Stimulated activated CD4-positive, alpha-beta T cell treated with anti-CD3 and anti-CD28 coated beads, Interleukin-12 subunit alpha, Interleukin-12 subunit beta, amount 100 ng/mL, for 48 hours (primary cell): ENCODE measurements at places on chromosomes 5 and 9.

GRCh38 chr5:142390334-142390733 is 65.5 kb upstream of the SPRY4 start:
- no peak for DNase-seq

DNA sequence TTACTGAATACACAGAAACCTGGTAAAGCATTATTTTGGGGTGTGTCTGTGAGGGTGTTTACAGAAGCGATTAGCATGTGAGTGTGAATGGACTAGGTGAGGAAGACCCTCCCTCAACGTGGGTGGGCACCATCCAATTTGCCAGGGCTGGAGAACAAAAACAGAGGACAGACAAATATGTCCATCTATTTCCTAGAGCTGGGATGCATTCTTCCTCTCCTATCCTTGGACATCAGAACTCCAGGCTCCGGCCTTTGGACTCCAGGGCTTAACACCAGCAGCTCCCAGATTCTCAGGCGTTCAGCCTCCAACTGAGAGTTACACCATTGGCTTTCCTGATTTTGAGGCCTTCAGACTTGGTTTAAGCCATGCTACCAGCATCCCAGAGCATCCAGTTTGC is 65.8 kb upstream of the CHD1 start:
- DNase-seq: no peak

DNA sequence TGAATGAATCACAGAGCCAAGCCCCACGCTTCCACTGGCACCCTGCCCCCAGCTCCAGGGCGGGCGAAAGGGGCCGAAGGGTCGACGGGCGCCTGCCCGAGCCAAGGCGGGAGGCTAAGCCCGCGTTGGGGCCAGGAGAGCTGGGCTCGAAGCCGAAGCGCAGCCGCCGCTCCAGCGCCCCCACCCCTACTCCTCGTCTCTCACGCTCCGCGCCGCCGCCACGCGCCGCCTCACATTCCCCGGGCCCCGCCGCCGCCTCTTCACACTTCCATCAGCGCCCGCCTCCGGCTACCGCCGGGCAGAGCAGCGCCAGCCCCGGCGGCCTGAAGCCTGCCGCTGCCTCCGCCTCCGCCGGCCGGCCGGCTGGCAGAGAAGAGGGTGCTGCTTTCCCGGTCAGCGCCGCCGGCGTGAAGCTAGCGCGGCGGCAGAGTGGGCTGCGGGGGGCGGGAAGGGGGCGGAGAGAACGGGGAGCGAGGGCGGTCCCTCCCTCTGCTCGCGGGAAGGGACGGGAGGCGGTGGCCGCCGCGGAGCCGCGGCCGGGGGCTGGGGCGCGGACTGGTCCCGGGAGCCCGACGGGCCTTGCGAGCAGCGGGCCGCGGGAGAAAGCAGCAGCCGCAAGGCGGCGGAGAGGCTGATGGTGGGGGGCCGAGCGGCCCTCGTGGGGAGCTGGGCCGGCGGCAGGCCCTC is at the start of gene HOMER1:
TSS of gene HOMER1 (minus strand) at position 431 of the 687 bp plus-strand sequence. CDS start 1,360 bp downstream, outside the sequence.
- DNase-seq: peak; percentile 54

- peak; percentile 56 for DNase-seq
Measured at GRCh38 chr9:104743376-104743985, 4.0 kb upstream of the NIPSNAP3A start.

DNA sequence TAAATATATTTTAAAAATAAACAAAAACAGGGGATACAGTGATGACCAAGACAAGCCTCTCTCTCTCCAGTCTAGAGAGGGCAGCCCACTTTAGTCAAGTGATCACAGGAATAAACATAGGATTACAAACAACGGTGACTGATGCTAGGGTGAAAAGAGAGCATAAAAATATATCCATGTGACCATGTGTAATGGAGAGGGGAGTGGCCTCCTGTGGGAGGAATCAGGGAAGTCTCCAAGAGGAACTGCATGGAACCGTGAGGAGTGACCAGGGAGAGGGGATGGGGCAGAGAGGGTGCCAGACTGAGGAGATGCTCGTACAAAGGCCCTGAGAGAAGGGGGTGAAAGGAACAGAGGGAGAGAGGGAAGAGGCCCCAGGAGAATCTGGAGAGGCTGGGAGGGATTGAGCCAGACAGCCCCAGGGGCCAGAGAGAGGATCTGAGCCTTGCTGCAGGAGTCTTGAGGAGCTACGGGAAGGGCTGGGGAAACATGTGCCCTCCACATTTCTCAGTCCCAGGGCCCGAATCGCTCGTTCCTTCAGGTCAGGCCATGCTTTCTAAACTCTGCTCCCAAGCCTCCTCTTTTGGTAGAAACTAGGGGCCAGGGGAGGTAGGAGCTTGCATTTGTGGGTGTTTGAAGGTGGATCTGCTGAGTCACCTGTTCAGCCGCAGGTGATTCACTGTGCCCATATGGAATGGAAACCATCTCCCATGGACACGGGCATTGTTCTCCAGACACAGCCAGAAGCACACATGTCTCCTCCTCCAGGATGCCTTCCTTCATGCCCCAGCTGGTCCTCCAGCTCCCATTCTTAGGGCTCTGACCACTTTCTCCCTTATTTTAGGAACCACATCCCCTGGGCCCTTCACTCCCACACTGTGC is 63.8 kb downstream of the PAX5 start:
- no peak for DNase-seq

DNA sequence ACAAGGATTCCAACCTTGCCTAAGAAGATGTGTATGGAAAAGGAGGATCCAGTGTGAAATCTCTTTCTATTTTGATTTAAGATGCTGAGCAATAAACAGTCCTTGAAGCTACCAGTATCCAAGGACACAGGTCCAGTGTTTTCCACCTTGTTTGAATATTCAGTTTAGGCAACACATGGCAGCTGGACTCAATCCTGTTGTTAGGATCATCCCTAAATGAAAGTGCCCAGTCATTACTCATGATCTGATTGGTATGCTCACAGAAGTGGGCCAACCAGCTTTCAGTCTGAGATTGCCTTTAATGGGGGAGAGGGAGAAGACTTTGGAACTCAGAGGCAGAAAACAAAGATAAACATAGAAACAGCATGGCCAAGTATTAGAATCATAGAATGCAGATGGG is 355.7 kb upstream of the ADAMTSL1 start:
- DNase-seq: no peak

DNA sequence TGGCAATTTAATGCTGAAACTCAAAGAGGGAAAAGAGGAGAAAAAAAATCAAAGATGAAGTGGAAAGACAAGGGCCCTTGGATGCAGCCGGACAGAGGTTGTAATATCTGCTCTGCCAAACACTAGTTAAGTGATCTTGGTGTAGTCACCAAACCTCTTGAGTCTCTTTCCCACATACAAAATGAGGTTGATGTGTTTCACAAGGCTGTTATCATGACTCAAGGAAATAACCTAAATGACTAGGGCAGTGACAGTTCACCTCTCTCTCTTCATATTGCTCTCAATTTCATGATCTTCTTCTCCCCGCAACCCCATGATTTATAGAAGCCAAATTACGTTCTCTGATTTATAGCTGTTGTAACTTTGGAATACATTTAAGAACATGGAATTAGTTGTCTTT is 44.9 kb downstream of the PIK3R1 start:
- no peak for DNase-seq

GRCh38 chr9:78856781-78857180 is 559.9 kb downstream of the PSAT1 start:
- no peak for DNase-seq

DNA sequence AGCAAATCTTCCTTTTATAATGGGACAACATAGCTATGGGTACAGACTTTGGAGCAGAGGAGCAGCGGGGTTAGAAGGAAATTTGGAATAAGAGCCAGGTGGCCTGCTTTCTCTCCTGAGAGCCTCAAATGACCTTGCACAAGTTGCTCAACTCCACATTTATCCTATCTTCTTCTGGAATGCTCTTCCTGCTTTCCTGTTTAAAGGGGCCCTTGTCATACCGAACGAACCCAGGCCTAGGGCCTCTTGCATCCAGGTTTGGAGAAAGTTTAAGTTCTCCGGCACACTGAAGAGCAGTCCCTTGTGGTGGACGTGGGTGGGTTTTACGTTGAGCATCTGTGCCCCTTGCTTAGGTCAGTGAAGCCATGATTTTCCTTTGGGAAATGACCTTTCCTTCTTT is 197.9 kb upstream of the NR3C1 start:
- DNase-seq: no peak

- no peak for DNase-seq
Measured at GRCh38 chr9:114078021-114078780, at the start of gene AMBP. TSS of gene AMBP (minus strand) at chr9:114078300. CDS start at chr9:114078209, 91 bp downstream.

DNA sequence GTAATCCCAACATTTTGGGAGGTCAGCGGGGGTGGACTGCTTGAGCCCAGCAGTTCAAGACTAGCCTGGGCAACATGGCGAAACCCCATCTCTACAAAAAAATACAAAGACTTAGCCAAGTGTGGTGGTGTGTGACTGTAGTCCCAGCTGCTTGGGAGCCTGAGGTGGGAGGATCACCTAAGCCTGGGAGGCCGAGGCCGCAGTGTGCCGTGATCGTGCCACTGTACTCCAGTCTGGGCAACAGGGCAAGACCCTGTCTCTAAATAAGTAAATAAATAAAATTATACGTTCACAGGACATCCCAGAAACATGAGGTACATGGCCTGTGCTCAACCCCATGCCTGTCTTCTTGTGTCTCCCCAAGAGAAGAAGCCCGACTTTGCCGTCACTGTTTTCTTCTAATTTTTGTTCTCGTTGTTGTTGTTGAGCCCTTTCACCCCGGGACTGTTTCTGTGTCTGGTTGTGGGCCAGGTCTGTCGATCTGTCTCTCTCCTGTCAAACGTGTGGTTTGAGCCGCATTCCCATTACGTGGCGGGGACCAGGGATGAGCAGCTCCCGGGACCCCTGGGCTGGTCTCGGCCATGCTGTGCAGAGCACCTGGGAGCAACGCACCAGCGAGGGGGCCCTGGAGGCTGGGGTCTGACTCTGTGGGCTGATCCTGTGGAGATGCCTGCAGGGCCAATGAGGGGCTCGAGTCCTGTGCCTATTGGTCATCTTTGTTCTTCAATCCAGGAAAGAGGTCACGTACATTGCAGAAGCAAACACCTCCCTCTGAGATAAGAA is 32.2 kb downstream of the NACC2 start:
- no peak for DNase-seq

GRCh38 chr5:39217365-39218281 is 1.7 kb downstream of the FYB1 start:
- peak; percentile 92 for DNase-seq

DNA sequence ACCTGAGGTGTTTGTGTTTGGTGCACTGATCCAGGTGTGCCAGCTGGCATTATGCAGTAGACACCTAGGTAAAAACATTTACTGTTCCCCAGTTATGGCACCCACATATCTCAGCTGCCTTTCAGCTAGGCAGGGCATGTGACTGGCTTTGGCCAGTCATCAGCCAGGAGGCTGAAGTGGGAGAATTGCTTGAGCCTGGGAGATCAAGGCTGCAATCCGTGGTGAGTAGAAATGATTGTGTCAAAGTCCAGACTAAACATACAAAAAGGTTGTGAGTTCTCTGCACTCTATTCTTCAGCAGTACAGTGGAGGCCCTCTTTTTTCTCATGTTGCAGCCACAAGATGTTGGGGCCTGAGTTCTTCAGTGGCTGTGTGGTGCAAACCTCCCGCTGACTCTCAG is 3.2 kb upstream of the FBLL1 start:
- no peak for DNase-seq

DNA sequence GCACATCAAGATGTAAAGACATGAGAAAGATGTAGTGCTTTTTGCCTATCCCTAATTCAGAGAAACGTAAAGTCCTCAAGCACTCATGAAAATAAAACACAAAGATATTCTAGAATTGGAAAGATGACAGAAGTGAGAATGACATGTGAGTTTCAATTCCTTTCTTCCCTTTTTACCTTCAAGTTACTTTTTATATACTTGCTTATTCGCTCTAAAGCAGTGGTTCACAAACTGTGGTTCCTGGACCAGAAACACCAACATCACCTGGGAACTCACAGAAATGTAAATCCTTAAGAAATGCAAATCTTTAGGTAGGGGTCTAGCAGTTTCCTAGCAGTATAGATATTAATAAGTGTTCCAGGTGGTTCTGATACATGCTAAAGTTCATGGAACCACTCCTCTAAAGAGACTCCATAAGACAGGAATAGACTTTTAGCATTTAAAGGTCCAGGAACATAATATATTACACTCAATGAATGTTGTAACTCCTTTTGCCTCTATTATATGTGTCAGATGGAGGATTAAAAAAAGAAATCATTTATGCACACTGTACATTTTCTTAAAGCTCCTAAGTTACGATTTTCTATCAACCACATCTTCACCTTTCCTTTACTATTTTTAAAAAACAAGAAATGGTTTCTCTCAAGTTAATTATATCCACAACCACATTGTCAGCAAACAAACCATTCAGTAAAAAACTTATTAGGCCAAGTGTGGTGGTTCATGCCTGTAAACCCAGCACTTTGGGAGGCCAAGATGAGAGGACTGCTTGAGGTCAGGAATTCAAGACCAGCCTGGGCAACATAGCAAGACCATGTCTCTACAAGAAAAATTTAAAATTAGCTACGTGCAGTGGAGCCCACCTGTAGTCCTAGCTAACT is 39.9 kb downstream of the ERP44 start:
- DNase-seq: no peak

GRCh38 chr9:135032868-135033460 is 54.5 kb upstream of the OLFM1 start:
- no peak for DNase-seq

DNA sequence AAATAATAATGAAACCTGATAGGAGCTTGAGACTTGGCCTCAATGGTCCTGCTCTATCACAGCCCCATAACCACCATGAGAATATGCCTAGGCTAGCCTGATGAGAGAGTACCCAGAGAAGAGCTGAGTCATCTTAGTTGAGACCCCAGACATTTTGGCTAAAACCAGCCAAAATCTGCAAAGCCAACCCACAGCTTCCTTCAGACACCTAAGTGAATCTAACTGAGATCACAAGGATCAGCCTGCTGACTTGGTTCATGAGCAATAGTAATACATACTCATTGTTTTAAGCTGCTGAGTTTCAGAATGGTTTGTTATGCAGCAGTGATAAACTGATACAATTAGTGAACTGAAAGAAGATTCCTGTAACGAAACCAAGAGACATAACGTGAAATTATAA is 473.7 kb upstream of the PTGER4 start:
- no peak for DNase-seq

- no peak for DNase-seq
Measured at GRCh38 chr5:10233011-10233410, 16.7 kb downstream of the ATPSCKMT start.

DNA sequence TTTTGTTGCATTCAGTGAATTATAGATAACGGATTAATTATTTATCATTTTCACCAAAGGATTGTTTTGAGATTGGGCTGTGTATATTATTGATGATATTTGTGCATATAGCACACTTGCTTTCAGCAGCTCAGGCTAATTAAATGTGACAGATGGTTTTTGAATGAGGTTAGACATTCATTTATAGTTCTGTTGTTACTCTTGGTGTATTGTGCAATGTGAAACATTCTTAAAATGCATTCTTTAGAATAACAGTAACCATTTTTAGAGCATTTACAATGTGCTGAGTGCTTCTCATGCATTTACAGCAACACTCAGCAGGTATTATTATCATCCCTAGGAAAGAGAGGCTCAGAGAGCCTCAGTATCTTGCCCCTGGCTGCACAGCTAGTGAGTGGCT is 23.8 kb downstream of the NANS start:
- no peak for DNase-seq
